ENCODE measurements at places on chromosomes 12 and 14. TPM values are rescaled to one million over a fixed set of nuclear protein-coding genes. Genes with fewer than 3 reads are reported as not detected.

- H3K36me3 ChIP-seq: no peaks in the 10 kb centered on the region
- DNase-seq: no peak
Measured at GRCh38 chr12:51393676-51394545, 2.7 kb upstream of the GALNT6 start.

- DNase-seq: no peak
- no peaks in the 10 kb centered on the region for H3K36me3 ChIP-seq
- no peak overlapping the region for H3K4me3 ChIP-seq
- no peak overlapping the region for H3K27ac ChIP-seq
- H3K4me1 ChIP-seq: no peaks in the 10 kb centered on the region
Measured at GRCh38 chr14:72740504-72740961, 153.4 kb downstream of the DPF3 start.

- no peaks in the 10 kb centered on the region for H3K27me3 ChIP-seq
- no peak overlapping the region for H3K4me3 ChIP-seq
- no peaks in the 10 kb centered on the region for H3K4me1 ChIP-seq
- DNase-seq: no peak
- no peaks in the 10 kb centered on the region for H3K36me3 ChIP-seq
Measured at GRCh38 chr12:42298887-42299286, 27.0 kb downstream of the ZCRB1 start.

- H3K27ac ChIP-seq: no peak overlapping the region
- no peaks in the 10 kb centered on the region for H3K27me3 ChIP-seq
- no peak for DNase-seq
- no peak overlapping the region for H3K4me3 ChIP-seq
Measured at GRCh38 chr14:58048219-58048618, 103.8 kb downstream of the ARMH4 start.

DNA sequence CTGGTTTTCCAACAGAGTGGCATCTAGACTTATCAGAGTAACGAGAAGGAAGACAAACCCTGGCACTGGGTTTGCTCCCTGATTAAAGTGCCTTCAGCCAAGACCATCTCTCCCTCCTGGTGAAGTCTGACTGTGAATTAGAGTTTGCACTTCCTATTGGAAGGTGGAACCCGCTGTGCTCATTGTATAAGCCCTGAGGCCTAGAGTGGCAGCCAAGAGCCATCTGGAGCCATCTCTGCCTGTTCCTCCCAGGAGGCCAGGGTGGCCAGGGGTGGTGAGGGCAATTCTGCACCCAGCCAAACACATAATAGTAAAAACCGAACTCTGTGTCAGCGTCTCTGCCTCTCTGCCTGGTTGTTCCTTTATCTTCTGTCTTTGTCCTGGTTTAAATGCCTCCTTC is 25.0 kb downstream of the MFAP5 start:
- H3K27me3 ChIP-seq: no peaks in the 10 kb centered on the region
- no peak overlapping the region for H3K27ac ChIP-seq

GRCh38 chr14:35369701-35370191 is 34.8 kb downstream of the NFKBIA start:
- no peak for DNase-seq
- H3K4me1 ChIP-seq: peaks cover 7% of the 10 kb centered on the region
- H3K4me3 ChIP-seq: no peak overlapping the region
- H3K27me3 ChIP-seq: no peaks in the 10 kb centered on the region
- no peak overlapping the region for H3K27ac ChIP-seq
- H3K36me3 ChIP-seq: no peaks in the 10 kb centered on the region

- H3K36me3 ChIP-seq: no peaks in the 10 kb centered on the region
- no peaks in the 10 kb centered on the region for H3K4me1 ChIP-seq
- no peaks in the 10 kb centered on the region for H3K27me3 ChIP-seq
- peak; percentile 31 for DNase-seq
- no peak overlapping the region for H3K27ac ChIP-seq
Measured at GRCh38 chr12:89183985-89184435, 168.3 kb downstream of the DUSP6 start.

GRCh38 chr14:35342489-35343010 is 50.4 kb downstream of the PSMA6 start:
- H3K4me3 ChIP-seq: no peak overlapping the region
- no peak for DNase-seq
- peak overlapping the region; percentile 95 for H3K27ac ChIP-seq
- no peaks in the 10 kb centered on the region for H3K27me3 ChIP-seq

DNA sequence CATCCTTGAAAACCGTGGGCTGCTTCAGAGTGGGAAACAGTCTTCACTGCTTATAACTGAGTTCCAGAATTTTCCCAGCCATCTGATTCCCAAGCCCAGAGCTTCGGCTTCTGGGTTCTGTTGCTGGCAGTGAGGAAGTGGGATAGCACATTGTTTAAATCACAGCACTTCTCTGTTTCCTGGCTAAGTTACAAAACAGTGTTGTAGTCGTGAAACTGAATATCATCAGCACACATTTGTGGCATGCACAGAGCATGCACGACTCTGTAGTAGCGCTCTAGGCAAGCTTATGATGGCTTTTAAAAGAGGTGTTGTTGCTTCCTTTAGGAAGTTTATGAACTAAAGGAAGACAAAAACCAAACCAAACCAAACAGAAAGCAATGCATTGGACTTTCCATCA is 1005.5 kb downstream of the NRXN3 start:
- no peaks in the 10 kb centered on the region for H3K27me3 ChIP-seq
- H3K4me3 ChIP-seq: no peak overlapping the region
- H3K36me3 ChIP-seq: no peaks in the 10 kb centered on the region
- no peak for DNase-seq
- H3K27ac ChIP-seq: no peak overlapping the region

GRCh38 chr12:131506426-131506825 is 204.5 kb upstream of the SFSWAP start:
- no peaks in the 10 kb centered on the region for H3K4me1 ChIP-seq
- no peak overlapping the region for H3K4me3 ChIP-seq
- H3K27ac ChIP-seq: no peak overlapping the region
- DNase-seq: no peak
- no peaks in the 10 kb centered on the region for H3K27me3 ChIP-seq
- no peaks in the 10 kb centered on the region for H3K36me3 ChIP-seq

DNA sequence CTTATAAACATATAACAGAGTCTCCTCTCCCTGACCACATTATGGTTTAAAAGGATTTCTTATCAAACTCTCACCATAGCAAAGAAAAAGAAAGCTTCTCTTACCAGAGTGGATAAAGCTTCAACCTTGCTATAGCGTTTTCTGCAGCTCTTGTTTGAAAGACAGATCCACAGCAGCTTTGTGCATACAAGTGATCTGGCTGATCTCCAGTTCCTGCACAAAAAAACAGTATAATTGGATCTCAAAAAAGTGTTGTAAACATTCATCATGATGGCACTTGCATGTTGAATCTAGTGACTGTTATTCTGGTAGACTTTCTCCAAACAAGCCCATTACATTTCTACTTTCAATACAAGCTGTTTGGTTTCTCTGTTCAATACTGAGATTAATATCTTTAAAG is 178.9 kb upstream of the MGAT4C start:
- no peak overlapping the region for H3K27ac ChIP-seq
- no peak overlapping the region for H3K4me3 ChIP-seq
- H3K27me3 ChIP-seq: no peaks in the 10 kb centered on the region
- H3K4me1 ChIP-seq: no peaks in the 10 kb centered on the region

- DNase-seq: peak; percentile 20
- H3K4me1 ChIP-seq: no peaks in the 10 kb centered on the region
- H3K27ac ChIP-seq: peak overlapping the region; percentile 19
- H3K36me3 ChIP-seq: no peaks in the 10 kb centered on the region
Measured at GRCh38 chr14:76088771-76089571, 62.8 kb upstream of the GPATCH2L start.

DNA sequence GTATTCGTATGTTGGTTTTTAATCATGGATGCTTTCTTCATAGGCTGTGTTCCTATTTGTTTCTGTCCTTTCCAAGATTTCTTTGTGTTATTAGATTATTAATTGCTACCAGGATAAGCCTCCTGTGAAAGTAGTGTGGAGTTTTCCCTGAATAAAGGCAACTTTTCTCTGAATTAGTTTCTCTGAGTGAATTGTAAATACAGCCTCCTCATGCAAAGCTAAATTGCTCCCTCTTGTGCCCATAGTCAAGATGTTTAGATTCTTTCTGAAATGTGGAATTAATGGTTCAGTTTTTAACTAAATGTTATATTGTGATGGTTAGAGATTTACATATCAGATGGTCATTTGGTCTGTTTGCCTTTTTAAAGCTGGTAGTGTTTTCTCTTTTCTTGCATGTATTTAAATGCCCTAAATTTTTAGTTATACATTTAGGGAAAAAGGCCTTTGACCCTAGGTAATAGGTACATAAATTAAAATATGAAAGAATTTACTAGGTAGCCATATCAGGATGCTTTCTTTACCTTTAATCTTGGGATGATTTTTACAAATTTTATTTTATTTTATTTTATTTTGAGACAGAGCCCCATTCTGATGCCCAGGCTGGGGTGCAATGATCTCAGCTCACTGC is 8.9 kb downstream of the APAF1 start:
- H3K4me3 ChIP-seq: no peak overlapping the region
- no peak overlapping the region for H3K27ac ChIP-seq
- no peak for DNase-seq
- H3K36me3 ChIP-seq: no peaks in the 10 kb centered on the region
- H3K4me1 ChIP-seq: no peaks in the 10 kb centered on the region

DNA sequence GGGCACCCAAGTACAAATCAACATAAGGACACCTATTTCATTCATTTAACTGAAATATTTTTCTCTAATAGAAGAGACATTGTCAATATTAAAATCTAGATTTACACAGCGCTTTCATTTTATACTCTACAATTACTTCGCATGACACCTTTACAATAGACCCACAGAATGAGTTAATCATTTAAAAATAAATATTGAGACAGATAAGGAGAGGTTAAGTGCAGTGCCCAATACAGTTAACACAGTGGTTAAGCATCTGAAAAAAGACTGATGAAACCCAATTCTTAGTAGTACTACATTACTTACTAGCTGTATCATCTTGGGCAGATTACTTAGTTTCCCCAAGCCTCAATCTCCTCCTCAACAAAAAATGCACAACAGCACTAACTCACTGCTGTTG is 116.2 kb downstream of the DENND5B start:
- no peaks in the 10 kb centered on the region for H3K27me3 ChIP-seq
- H3K4me1 ChIP-seq: no peaks in the 10 kb centered on the region
- no peak overlapping the region for H3K27ac ChIP-seq
- H3K36me3 ChIP-seq: no peaks in the 10 kb centered on the region
- DNase-seq: no peak
- H3K4me3 ChIP-seq: no peak overlapping the region

- no peaks in the 10 kb centered on the region for H3K36me3 ChIP-seq
- H3K4me3 ChIP-seq: no peak overlapping the region
- no peak for DNase-seq
- H3K27me3 ChIP-seq: no peaks in the 10 kb centered on the region
- no peak overlapping the region for H3K27ac ChIP-seq
- no peaks in the 10 kb centered on the region for H3K4me1 ChIP-seq
Measured at GRCh38 chr12:91093341-91093740, 18.0 kb downstream of the LUM start.

DNA sequence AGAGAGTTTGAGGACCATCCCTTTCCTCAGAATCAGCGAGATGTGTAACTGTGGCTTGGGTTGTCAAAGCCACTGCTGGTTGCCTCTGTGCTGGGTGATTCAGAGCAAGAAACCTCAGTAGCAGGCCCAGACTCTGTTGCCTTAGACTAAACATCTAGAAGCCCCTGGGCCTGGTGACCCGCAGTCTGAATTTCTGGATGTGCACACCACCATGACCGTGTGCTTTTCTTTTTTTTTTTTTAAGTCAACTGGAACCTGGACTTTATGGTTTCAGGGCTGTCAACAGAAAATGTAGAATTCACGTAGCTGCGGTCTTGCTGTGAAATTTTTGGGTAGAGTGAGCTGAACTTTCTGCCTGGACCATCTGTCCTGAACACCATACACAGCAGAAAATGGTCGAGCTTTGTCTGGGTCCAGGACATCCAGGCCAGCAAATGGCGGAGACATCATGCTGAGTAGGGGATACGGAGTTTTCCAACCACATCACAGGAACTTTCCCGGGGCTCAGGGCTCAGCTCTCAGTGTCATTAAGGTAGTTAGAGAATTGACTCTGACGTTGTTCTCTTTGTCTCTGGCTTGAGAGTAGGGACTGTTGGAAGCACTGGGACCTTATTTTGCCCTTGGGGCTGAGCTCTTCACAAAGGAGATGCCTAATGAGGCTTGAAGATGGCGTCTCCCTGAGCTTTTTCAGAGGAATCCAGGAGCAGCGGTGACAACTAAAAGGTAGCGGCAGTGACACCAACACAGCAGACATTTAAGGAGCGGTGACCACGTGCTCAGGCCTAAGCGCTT is 23.0 kb upstream of the BATF start:
- DNase-seq: no peak
- H3K4me3 ChIP-seq: no peak overlapping the region
- H3K4me1 ChIP-seq: no peaks in the 10 kb centered on the region
- no peak overlapping the region for H3K27ac ChIP-seq
- H3K36me3 ChIP-seq: no peaks in the 10 kb centered on the region

GRCh38 chr14:67999705-68000384 is 180.3 kb downstream of the RAD51B start:
- no peaks in the 10 kb centered on the region for H3K36me3 ChIP-seq
- H3K4me1 ChIP-seq: no peaks in the 10 kb centered on the region
- H3K27ac ChIP-seq: peak overlapping the region; percentile 68
- no peak for DNase-seq
- H3K4me3 ChIP-seq: peak overlapping the region; percentile 3

RPS6KA5 gene
- 20.0 TPM for total RNA-seq

GZMB gene
- total RNA-seq: not detected

SPTB gene
- total RNA-seq: 4.6 TPM
